Psoas muscle (tissue), 8 donors: ENCODE measurements at places on chromosomes 5 and 9. TPM values are rescaled to one million over a fixed set of nuclear protein-coding genes. Genes with fewer than 3 reads are reported as not detected.

DNA sequence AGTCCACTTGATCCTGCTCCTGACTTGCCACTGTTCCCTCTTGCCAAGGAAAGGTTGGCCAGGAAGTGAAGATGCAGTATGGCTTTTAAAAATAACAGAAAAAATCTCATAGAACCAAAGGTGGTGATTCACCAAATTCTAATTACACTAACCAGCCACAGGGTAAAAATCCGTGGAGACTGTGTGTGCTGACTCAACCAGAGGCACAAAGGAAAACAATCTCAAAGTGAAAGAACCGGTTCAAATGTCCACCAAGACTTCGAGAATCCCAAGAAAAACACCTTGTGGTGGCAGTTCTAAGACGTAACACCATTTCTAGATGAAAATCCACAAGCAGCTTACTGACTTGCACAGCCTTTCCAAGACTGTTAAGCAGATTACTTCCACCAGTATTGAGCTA, 279.1 kb downstream of the TLE1 start:
- H3K4me1 ChIP-seq: peaks cover 10% of the 10 kb centered on the region
- H3K27ac ChIP-seq: no peak overlapping the region
- H3K4me3 ChIP-seq: no peak overlapping the region
- no peaks in the 10 kb centered on the region for H3K27me3 ChIP-seq

FLT4 gene
- polyA plus RNA-seq: 2.3 TPM

GRCh38 chr9:131530546-131530919, 530 bp downstream of the UCK1 start:
- peaks cover 12% of the 10 kb centered on the region for H3K4me1 ChIP-seq
- peak overlapping the region; percentile 98 for H3K4me3 ChIP-seq
- peak; percentile 68 for DNase-seq
- H3K27me3 ChIP-seq: no peaks in the 10 kb centered on the region
- H3K27ac ChIP-seq: peak overlapping the region; percentile 85
- no peaks in the 10 kb centered on the region for H3K36me3 ChIP-seq

SH2D3C gene
- polyA plus RNA-seq: 8.4 TPM
